T-helper 17 cell (primary cell): ENCODE measurements at places on chromosomes 2 and 18. TPM values are rescaled to one million over a fixed set of nuclear protein-coding genes. Genes with fewer than 3 reads are reported as not detected.

GRCh38 chr18:73136134-73136533, 268.3 kb upstream of the NETO1 start:
- H3K36me3 ChIP-seq, result no peaks in the 10 kb centered on the region
- H3K4me1 ChIP-seq, result no peaks in the 10 kb centered on the region
- H3K4me3 ChIP-seq, result no peak overlapping the region
- H3K27me3 ChIP-seq, result no peaks in the 10 kb centered on the region
- H3K27ac ChIP-seq, result no peak overlapping the region

DNA sequence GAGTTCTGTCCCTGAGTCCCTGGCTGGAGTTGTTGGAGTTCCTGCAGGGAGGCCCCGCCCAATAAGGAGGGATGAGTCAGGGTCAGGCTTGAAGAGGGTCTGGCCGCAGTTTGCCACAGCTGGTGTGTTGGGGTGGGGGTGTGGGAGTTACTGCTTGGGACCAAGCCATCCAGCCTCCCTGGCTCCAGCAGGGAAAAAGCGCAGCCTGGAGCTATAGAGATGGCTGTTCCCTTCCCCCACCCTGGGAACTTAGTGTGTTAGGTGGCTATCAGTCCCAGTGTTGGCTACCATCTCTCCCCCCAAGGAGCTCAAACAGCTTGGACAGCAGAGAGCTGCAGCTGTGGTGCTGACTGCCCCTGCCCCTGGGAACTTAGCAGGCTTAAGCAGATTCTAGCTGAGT, 13.2 kb upstream of the TANK start:
- H3K4me3 ChIP-seq, result no peak overlapping the region
- peaks cover 9% of the 10 kb centered on the region for H3K36me3 ChIP-seq
- H3K27ac ChIP-seq, result no peak overlapping the region
- peaks cover 43% of the 10 kb centered on the region for H3K4me1 ChIP-seq
- no peaks in the 10 kb centered on the region for H3K27me3 ChIP-seq

DNA sequence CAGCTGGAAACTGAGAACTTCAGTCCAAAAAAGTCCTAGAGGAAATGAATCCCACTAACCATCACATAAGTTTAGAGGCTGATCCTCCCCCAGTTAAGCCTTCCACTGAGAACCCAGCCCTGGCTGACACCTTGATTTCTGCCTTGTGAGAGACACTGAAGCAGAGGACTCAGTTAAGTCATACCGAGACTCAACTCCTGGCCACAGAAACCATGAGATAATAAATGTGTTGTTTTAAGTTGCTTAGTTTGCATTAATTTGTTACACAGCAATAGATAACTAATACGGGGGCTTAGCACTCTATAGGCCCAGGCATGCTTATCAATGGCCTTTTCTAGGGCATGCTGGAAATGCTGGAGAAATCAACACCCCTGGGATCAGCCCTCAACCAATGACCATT, 3.4 kb upstream of the ADD2 start:
- H3K4me3 ChIP-seq, result no peak overlapping the region
- DNase-seq, result no peak
- peaks cover 78% of the 10 kb centered on the region for H3K27me3 ChIP-seq
- H3K4me1 ChIP-seq, result peaks cover 12% of the 10 kb centered on the region
- H3K36me3 ChIP-seq, result peaks cover 4% of the 10 kb centered on the region
- H3K27ac ChIP-seq, result no peak overlapping the region

GRCh38 chr2:215002500-215002899, 135.9 kb downstream of the ABCA12 start:
- peaks cover 19% of the 10 kb centered on the region for H3K27me3 ChIP-seq
- DNase-seq, result no peak
- peaks cover 2% of the 10 kb centered on the region for H3K4me1 ChIP-seq
- no peak overlapping the region for H3K27ac ChIP-seq
- H3K4me3 ChIP-seq, result no peak overlapping the region
- no peaks in the 10 kb centered on the region for H3K36me3 ChIP-seq

DNA sequence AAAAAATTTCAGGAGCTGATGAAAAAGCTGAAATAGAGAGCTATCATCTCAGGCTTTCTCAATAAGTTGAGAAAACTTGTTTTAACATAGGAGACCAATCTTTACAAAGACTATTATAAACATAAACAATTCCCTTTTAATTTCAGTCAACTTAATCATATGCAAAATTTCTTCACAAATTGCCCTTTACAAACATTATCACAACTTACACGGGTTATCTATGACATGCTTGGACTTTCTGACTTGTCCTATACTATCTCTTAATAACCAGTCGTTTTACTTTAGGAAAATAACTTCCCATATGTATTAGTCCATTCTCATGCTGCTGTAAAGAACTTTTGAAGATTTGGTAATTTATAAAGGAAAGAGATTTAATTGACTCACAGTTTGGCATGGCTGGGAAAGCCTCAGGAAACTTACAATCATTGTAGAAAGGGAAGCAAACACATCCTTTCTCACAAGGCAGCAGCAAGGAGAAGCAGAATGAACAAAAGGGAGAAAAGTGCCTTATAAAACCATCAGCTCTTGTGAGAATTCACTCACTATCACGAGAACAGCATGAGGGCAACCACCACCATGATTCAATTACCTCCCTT, 1583.7 kb upstream of the CELF4 start:
- no peaks in the 10 kb centered on the region for H3K27me3 ChIP-seq
- H3K4me1 ChIP-seq, result no peaks in the 10 kb centered on the region
- H3K27ac ChIP-seq, result no peak overlapping the region

DNA sequence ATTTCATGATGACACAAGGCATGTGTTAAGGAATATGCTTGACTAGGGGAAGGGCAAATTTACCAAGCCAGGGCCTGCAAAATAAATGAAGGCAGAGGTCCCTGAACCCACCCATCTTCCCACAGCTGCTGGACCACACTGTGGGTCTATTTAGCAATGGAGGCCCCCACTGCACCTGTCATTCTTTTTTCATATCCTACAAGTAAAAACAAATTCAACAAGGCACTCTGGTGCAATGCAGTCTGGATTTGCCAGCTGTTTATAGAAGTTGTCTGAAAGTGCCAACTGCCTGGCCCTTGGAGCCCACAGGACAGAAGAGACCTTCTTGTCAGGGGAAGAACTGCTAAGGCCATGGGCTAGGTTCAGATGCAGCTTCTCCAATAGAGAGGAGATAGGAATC, 112.8 kb upstream of the ATL2 start:
- peaks cover 2% of the 10 kb centered on the region for H3K36me3 ChIP-seq
- no peaks in the 10 kb centered on the region for H3K4me1 ChIP-seq
- DNase-seq, result no peak

DNA sequence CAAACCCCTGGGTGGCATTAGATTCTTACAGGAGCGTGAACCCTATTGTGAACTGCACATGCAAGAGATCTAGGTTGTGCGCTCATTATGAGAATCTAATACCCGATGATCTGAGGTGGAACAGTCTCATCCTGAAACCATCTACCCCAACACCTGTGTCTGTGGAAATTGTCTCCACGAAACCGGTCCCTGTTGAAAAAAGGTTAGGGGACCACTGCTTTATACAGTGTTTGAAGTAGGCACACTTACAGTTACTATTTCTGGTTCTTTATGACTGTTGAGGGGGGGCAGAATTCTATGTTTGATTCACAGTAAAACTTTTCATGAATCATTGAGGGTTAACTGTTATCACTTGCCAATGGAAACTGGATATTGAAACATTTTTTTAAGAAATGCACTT, 72.0 kb downstream of the RIF1 start:
- H3K27me3 ChIP-seq, result no peaks in the 10 kb centered on the region
- H3K4me3 ChIP-seq, result no peak overlapping the region
- no peak for DNase-seq
- peaks cover 9% of the 10 kb centered on the region for H3K4me1 ChIP-seq
- no peak overlapping the region for H3K27ac ChIP-seq

DNA sequence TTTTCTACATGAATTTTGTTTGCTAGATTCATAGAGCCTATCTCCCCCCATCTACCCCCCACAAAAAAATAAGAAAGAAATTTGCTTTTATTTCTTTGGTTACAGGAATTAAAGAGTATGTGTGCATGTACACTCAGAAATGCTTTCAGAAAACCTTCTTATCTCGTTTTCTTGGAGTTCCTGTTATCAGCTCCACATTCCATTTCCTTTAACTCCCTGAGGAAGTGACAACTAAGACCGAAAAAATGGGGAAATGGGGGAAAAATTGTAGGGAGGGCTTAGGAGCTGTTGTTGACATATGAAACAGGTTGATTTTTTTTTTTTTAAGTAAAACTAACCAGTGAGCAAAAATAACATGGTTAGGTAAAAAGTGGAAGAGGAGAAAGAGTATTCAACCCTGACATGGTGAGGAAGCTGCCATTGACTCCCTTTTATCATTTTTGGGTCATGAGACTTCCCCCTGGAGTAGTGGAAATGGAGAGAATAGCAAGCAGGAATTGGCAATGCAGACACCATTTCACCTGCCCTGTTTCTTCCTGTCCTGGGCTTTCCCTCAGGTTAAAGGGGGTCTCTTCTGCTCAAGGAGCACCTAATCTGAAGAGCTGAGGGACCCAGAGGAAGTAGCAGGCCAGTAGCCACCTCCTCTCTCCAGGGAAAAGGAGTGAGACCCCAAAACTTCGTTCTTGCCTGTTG, 93.5 kb downstream of the OSBPL6 start:
- H3K27ac ChIP-seq, result no peak overlapping the region
- H3K36me3 ChIP-seq, result peaks cover 3% of the 10 kb centered on the region
- no peaks in the 10 kb centered on the region for H3K4me1 ChIP-seq
- no peak overlapping the region for H3K4me3 ChIP-seq
- DNase-seq, result no peak

GRCh38 chr2:225037415-225038230, 4.6 kb downstream of the DOCK10 start:
- peaks cover 21% of the 10 kb centered on the region for H3K36me3 ChIP-seq
- peak overlapping the region; percentile 100 for H3K4me3 ChIP-seq
- peak overlapping the region; percentile 100 for H3K27ac ChIP-seq
- no peaks in the 10 kb centered on the region for H3K27me3 ChIP-seq
- peaks cover 63% of the 10 kb centered on the region for H3K4me1 ChIP-seq

- H3K4me3 ChIP-seq, result no peak overlapping the region
- H3K4me1 ChIP-seq, result no peaks in the 10 kb centered on the region
- no peak for DNase-seq
- H3K27ac ChIP-seq, result no peak overlapping the region
- peaks cover 21% of the 10 kb centered on the region for H3K27me3 ChIP-seq
- H3K36me3 ChIP-seq, result no peaks in the 10 kb centered on the region
Measured at GRCh38 chr2:208415897-208416296, 9.3 kb downstream of the PTH2R start.

DNA sequence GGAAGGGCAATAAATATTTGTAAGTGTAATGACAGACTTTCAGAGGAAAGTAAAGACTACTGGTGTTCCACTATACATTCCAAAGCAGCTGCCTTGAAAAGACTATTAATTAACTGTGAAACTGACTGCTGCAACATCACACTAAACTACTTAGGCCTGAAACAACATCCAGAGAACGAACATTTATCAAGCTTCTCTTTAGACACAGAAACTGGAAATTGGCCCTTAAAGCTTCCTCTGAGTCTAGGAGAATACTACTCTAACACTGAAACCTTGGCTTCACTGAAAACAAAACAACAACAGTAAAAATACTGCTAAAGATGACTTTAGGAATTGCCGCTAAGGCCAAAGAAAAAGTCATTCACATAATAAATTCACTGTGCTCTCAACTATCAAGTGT, 74.6 kb downstream of the ESCO1 start:
- H3K4me3 ChIP-seq, result no peak overlapping the region
- no peak for DNase-seq
- no peaks in the 10 kb centered on the region for H3K27me3 ChIP-seq
- peaks cover 3% of the 10 kb centered on the region for H3K4me1 ChIP-seq

GRCh38 chr2:15299904-15300520, 261.1 kb downstream of the NBAS start:
- peaks cover 16% of the 10 kb centered on the region for H3K4me1 ChIP-seq
- no peak for DNase-seq
- H3K27ac ChIP-seq, result no peak overlapping the region
- H3K27me3 ChIP-seq, result no peaks in the 10 kb centered on the region

The PLEK gene
- 18.0 TPM for total RNA-seq

The RPRD1A gene
- total RNA-seq, result 20.5 TPM

The HTR2B gene
- not detected for total RNA-seq

The PROKR1 gene
- not detected for total RNA-seq
